HCT116 (cell line): ENCODE measurements at places on chromosomes 3 and 15.

DNA sequence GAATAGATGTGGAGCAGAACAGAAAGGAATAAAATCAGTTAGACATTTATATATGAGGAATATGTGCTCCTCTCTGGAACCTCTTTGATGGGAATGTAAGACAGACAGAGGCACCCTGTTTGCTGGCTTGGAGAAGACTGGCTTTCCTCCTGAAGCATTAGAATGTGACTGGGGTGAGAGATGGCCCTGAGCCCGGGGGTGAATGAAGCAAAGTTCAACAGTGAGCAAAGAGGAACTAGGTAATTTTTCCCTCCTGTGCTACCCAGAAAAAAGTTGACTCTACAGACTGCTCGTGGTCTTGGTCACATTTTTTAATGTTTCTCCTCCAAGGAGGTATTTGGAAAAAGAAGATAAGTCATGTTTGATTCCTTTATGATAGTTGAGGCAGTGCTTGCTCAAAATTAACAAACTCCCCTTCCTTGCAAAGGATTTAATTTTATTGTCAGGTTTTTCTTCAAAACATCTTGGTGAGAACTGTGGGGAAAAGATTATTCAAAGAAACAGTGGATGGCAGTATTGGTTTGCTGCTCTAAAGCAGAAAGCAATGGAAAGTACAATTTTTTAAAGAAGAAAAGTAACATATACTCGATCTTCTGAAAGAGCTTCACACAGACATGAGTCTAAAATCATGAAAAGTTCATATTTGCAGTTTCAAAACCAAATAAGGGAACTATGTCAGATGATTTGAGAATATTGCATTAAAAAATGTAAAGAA lies 370.4 kb upstream of the CDIN1 start:
- no peak for DNase-seq

DNA sequence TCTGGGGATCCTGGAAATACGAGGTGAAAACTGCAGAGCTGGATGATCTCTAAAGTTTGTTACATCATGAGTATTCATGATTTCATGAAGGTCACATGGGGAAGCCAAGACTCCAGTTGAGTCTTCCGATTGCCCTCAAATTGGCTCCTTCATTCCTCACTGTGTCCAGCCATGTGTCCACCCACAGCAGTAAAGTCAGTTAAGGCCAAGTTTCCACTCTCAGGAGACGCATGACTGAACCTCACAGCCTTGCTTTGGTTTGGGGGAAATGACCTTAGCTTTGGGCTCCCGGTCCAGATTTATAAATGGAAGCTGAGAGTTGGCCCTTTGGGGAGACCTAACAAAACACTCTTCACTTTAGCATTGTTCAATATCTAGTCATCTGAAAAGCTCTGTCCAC lies 289.7 kb upstream of the MCTP2 start:
- no peak for DNase-seq

- DNase-seq = no peak
Observed at GRCh38 chr15:23416349-23417276, 30.4 kb downstream of the GOLGA6L2 start.

DNA sequence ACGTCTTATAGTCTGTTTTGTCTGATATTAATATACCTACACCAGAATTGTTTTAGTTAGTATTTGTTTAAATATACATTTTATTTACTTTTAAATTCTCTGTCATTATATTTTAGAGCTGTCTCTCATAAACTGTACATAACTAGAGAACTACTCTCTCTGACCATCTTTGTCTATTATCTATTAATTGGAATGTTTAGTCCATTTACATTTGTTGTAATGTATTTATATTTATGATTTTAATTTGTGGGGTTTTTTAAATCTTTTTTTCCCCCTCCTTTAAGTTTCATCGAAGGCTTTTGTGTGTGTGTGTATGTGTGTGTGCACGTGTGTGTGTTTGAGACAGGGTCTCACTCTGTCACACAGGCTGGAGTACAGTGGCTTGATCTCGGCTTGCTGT lies 47.1 kb downstream of the ITPR1 start:
- DNase-seq = no peak

DNA sequence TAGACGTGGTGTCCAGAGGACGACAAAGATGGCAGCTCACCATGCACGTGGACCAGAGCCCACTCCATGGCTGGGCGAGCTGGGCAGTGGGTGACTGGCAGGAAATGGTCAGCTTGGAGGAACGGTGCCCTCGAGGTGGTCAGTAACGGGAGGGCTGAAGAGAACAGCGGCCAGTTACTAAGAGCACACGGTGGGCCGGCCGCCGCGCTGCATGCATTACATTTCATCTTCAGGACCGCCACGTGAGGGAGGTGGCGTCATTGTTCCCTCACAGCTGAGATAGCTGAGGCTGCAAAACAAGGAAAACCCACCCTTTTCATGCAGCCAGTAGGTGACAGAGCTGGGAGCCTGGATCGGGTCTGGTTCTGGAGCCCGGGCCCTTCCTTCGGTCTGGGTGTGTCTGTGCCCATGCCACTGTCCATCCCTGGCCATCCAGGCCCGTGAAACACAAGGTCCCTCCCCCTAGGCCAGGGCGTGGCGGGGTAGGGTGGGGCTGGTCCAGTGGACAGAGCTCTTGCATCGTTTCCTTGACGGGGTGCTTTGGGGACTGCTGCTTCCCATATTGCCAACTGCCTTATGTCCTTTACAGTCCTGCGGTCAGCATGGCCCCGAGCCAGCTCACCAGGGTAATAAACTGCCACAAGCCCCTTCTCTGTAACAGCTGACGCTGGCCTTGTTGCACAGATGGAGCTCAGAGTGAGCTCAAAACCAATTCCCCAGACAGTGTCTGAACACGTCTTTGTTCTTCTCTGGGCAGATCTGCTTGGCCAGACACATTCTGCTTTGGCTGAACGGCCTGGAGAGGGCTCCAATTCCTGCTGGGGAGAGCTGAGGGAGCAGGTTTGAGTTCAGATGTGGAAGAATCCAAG lies 51.8 kb downstream of the RGMA start:
- no peak for DNase-seq

DNA sequence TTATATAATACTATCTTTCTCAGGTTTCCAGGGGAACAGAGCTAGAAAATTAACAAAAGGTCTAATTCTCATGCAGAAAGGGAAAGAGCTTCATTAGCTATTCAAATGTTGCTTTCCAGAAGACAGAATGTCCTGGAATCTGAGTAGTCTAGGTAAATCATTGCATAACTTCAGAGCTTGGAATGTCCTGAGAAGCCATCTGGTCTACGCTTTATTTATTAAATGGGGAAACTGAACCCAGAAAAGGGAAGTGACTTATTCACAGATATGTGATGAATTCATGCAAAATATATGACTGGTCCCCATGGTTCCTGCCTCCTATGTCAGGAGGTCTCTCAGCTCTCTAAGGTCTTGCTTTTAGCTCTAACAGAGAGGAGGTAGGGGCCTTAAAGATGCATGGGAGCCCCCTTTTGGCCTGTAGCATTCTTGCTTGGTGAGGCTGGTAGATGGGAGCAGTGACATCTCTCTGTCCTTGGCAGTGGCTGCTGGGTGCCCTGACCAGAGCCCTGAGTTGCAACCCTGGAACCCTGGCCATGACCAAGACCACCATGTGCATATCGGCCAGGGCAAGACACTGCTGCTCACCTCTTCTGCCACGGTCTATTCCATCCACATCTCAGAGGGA lies 99.2 kb downstream of the CEMIP start:
- DNase-seq = no peak

DNA sequence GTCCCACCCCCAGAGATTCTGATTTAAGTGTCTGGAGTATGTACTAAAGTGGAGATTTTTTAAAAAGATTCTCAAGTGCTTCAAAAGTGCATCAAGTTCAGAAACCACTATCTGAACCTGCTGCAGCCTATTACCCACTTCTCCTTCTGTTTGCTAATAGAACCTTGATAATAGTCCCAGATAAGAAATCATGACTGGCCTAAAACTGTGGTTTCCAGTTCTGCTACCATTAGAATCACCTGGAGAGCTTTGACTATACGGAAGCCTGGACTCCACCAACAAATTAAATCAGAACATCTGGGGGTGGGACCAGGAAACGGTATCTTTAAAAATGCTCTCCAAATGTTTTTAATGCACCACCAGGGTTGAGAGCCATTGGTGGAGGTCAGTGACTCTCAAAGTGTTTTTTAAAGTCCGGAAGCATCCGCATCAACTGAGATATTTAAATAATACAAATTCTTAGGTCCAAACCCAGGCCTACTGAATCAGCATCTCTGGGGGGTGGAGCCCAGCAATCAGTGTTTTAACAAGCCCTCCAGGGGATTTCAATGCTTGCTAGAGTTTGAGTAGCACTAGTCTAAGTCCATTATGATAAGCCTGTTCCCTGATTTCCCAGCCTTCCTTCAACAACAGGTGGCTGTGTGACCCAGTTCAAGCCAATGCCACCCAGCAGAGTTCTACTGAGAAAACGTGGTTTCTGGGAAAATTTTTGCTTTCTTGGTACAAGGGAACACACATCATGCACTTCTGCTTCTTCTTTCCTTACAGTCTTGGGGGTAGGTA lies 45.4 kb upstream of the TIPARP start:
- DNase-seq = no peak

- peak; percentile 40 for DNase-seq
Observed at GRCh38 chr15:70528270-70528706, 235.1 kb downstream of the UACA start.

DNA sequence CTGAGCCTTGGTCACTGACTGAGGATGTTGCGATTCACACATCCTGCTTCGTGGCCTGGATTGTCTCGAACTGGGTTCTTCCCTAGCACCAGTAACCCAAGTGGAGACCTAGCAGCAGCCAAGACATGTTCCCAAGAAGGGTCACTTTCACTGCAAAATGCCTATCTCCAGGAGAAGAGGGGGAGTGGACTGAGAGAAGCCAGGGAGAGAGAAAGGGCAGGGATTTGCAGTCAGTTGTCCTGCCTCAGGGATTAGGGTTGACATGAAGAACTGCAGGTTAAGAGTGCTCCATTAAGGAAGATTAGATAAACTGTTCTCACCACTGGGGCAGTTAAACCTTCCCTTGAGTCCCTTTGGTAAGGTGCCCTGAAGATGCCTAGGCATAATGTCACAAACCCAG lies 5.7 kb upstream of the CD276 start:
- DNase-seq = no peak

- no peak for DNase-seq
Observed at GRCh38 chr3:103218793-103219192, 784.0 kb downstream of the ZPLD1 start.

DNA sequence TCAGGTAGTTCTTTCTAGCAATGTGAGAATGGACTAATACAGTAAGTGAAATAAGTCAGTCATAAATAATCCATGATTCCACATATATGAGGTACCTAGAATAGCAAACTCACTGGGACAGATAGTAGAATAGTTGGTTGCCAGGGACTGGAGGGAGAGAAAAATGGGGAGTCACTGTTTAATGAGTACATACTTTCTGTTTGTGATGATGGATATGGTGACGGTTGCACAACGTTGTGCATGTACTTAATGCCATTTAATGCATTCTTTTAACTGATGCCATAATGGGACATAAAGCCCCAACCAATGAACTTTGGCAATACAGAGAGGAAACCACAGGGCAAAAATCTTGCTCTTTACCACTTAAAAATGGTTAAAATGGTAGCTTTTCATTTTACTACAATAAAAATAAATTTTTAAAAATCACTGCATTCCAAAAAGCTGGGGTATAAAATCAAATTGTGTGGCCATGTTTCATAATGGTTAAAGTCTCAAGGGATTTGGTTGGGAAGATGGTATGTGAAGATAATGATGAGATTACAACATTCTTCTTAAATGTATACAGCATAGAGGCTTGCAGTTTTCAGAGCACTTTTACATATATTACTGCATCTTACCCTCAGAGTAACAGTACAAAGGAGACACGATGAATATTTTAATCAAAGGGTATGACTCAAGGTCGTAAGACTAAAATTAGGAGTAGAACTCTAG lies 45.2 kb downstream of the ADAM10 start:
- no peak for DNase-seq

DNA sequence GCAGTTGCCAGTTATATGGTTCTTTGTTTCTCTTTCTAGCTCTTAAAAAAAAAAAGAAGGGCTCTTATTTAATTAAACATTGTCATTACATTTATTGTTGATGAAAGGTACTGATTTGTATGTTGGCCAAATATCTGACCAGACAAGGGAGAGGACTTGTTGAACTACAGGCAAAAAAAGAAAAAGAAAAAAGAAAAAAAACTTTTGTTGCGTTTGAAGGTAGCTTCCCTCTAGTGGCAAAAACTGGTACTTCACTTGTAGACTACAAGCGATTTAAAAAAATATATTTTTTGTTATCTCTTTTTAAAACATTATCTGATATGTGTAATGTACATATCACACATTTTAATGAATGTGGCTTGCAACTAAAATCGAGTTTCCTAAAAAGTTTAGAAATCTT lies 280.6 kb downstream of the ROBO2 start:
- DNase-seq = peak; percentile 1

- DNase-seq = no peak
Observed at GRCh38 chr3:159458010-159458409, 530.6 kb upstream of the IL12A start.

DNA sequence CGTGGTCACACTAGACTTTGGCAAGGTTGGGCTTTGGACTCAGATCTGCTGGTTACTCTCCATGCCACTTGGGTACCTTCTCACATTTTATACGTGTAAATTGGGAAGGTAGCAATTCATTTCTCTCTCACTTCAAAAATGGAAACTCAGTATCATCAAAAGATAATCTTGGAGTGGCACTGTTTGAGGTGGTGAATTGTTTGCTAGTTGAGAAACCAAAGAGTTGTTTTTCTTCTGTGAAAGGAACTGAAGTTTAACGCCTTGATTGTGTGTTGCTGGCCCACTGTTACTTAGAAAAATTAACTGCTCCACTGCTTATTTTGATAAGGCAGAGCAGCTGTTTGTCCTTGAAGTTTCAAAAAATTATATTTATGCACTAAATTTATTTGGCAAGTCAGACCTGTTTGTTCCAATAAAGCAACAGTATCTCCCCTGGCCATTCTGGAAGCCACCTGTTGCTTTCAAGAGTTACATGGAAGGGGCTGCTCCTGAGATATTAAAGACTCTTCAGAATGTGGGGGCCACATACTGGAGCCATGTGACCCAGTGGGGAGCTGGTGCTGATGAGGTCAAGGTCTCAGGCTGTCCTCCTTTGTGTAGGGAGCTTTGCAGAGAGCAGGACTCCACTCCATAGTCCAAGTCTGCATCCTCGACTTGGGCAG lies 16.2 kb downstream of the PLCL2 start:
- no peak for DNase-seq

- no peak for DNase-seq
Observed at GRCh38 chr3:127566833-127567232, 23.7 kb downstream of the TPRA1 start.

DNA sequence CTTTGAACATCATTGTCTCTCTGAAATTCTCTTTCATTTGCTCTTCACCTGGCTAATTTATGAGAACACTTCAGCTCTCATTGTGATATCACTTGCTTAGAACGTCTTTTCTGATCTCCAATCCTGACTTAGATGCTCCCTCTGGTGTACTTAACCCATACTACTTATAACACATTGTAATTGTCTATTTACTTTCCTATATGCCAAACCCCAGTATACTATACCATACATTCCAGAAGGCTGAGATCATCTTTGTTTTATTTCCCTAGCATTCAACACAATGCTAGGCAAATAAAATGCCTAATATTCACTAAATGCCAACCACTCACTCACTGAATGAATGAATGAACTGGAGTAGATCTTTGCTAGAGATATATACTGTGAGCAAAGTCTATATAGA lies 27.0 kb upstream of the PEX5L start:
- no peak for DNase-seq

- no peak for DNase-seq
Observed at GRCh38 chr3:36248374-36248773, 131.9 kb upstream of the STAC start.
